Upper lobe of right lung (tissue), 1 donor: ENCODE measurements at places on chromosomes 1 and 21. TPM values are rescaled to one million over a fixed set of nuclear protein-coding genes. Genes with fewer than 3 reads are reported as not detected.

KCNK2 gene
- 0.26 TPM for total RNA-seq

OBSCN gene
- total RNA-seq: 39.4 TPM

RPTN gene
- total RNA-seq: not detected

AHCTF1 gene
- 28.8 TPM for total RNA-seq

OR2T29 gene
- total RNA-seq: not detected

SPRR2A gene
- total RNA-seq: not detected

CYP4A22 gene
- not detected for total RNA-seq

CHI3L1 gene
- total RNA-seq: 85.1 TPM

MRPL55 gene
- total RNA-seq: 39.9 TPM

SPRR1B gene
- not detected for total RNA-seq

TRABD2B gene
- 1.2 TPM for total RNA-seq

C1QTNF12 gene
- total RNA-seq: 2.6 TPM

CLCA1 gene
- total RNA-seq: not detected

LCE6A gene
- not detected for total RNA-seq

FBLIM1 gene
- 39.0 TPM for total RNA-seq

FABP3 gene
- 63.6 TPM for total RNA-seq

REN gene
- 0.81 TPM for total RNA-seq

GRCh38 chr1:92317836-92318493, 19.1 kb downstream of the RPAP2 start:
- no peak for DNase-seq

GRCh38 chr1:24696041-24696755, 49.0 kb upstream of the CLIC4 start:
- DNase-seq: no peak

DNA sequence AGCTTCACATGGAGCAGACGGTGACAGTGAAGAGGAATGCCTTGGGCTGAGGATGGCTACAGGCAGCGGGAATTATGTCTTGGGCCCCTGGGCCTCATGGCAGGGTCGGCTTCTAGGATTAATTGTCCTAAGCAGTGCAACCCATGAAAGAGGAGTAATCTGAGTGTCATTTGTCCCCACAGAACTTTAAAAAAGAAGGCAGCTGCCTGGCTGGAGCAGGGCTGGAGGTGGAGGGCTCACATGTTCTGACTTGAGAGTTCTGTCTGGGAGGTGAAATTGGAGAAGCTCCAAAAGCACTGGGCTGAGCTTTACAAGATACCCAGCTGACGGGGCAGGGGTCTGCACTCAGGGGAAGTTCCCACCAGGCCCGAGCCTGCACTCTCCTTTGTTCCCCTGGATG, 22.6 kb downstream of the CACNA1S start:
- no peak for DNase-seq

DNA sequence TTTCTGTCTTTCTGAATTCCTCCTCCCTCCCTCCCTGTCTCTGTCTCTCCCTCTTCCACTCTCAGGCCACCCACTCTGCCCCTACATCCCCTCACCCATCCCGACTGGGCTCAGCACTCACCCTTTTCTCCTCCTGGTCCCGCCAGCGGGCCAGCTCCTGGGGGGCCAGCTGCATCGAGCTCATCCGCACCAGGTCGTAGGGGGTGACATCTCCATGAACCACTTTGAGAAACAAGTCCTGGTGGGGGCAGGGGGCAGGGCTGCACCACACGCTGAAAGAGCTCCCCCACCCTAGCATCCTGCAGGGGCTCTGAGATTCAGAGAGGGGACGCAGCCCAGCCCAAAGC, 17.8 kb downstream of the SPOCD1 start:
- DNase-seq: no peak

- DNase-seq: no peak
Measured at GRCh38 chr1:228853191-228853590, 117.9 kb downstream of the RHOU start.

- no peak for DNase-seq
Measured at GRCh38 chr1:64540265-64540791, 70.4 kb downstream of the CACHD1 start.

- peak; percentile 72 for DNase-seq
Measured at GRCh38 chr1:201539561-201540431, 869 bp downstream of the NAV1 start.

DNA sequence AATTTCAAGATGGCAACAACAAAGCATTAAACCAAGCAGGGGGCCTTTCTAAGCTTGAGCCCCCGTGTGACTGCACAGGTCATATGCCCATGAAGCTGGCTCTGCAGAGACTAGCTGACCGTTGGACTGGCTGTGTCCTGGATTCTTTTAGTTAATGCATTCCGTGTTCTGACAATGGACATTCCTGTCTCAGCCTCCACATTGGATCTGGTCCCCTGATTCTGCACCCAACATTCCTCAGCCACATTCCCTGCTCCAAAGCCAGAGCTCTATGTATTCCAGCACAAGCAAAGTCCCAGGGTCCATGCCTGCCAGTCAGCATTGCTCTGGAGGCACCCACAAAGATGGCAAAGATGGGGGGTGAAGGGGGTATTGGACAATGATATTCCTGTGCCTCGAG, 5.1 kb upstream of the NAV1 start:
- DNase-seq: no peak

- no peak for DNase-seq
Measured at GRCh38 chr1:39825432-39825941, 36.8 kb upstream of the BMP8B start.

- no peak for DNase-seq
Measured at GRCh38 chr1:34697818-34698217, 57.0 kb upstream of the GJB5 start.

GRCh38 chr1:166484471-166484870, 317.7 kb upstream of the FAM78B start:
- DNase-seq: no peak

GRCh38 chr1:7095343-7095964, 310.2 kb downstream of the CAMTA1 start:
- DNase-seq: no peak

DNA sequence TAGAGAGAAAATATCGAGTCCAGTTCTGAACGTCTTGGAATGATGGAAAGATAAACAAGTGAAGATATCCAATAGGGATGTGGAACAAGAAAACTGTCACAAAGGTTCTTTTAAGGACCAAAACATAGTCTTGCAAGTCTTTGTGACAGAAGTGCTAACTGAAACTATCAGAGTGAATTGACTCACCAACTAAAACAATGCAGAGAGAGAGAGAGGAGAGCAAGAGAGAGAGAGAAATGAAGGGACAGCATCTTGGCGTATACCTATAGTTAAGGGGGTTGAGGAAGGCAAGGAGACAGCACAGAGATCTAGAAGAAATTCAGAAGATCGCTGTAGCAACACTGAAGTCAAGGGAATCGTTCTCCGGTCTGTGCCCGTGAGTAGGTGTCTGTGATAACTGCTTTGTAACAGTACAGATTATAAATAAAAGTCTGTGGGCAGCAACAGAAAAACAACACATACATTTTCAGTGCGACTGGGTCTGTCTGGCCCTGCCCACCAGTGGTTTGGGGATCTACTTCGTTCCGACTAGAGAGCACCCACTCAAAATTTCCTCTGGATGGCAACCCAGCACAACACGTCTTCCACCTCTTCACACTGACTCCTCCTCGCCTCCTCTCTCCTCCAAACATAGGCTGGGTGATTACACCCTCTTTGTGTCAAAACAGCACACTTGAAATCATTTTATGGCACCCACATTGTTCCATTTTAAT, 4.8 kb upstream of the COA6 start:
- DNase-seq: no peak

GRCh38 chr1:47418681-47419325, 2.7 kb downstream of the FOXE3 start:
- no peak for DNase-seq

DNA sequence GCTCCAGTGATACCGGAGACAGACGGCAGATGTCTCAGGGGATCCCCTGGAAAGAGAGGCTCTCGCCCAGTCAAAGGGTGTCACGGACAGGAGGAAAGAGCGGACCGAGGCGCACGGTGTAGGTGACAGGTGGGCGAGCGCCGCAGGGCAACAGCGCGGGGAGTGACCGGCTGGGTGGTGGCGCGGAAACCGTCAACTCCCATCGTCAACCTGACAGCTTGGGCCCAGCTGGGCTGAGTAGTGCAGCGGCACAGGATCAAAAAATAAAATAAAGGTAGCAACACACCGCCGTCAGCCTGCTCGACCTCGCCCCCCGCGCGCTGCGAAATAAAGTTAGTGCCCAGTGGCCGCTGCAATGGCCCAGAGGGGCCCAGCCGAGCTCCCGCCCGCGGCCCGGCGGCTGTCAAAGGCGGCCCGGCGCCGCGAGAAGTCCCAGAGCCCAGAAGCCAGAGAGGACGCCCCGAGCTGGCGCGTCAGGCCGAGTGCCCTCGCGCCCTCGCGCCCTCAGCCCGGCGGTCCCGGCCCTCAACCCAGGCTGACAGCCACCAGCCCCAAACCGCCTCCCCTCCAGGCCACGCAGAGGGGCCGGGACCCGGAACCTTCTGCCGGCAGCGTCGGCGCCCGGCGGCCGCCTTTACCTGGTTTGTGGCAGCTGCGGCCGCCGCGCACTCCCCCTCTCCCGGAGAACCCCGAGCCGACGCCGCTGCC, at the start of gene LYST:
Gene LYST (minus strand): TSS at position 702 of the 708 bp plus-strand sequence. CDS start 36,489 bp downstream, outside the sequence.
- DNase-seq: peak; percentile 80

GRCh38 chr21:37937668-37938067, 21.4 kb upstream of the KCNJ6 start:
- no peak for DNase-seq

DNA sequence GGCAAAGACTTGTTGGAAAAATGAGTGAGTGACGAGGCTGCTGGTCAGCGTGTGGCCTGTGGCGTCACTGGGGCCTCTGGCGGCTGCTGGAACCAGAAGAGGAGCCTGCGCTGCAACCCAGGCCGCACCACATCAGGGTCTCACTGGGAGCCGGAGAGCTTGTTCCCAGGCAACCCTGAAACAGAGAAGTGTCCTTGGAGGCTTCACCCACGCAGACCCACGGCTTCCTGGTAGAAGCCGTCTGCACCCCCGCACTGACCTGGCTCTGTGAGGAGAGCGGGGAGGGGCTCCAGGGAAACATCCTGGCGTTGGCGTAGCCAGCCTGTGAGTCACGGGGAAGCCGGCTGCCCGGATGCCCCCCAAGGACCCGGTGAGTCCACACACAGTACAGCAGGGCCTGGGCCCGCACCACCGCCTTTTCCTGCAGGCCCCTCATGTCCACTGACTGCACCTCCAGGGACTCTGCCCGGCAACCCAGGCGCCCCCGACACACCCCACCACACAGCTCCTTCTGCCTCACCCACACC, 57.4 kb downstream of the COL6A1 start:
- DNase-seq: peak; percentile 70

GRCh38 chr1:229133811-229134210, 137.1 kb upstream of the RAB4A start:
- DNase-seq: no peak

- DNase-seq: no peak
Measured at GRCh38 chr1:61358770-61359455, 276.6 kb downstream of the NFIA start.

GRCh38 chr1:106675558-106675957, 380.9 kb upstream of the PRMT6 start:
- no peak for DNase-seq

- DNase-seq: no peak
Measured at GRCh38 chr1:235226933-235227332, 65.9 kb upstream of the RBM34 start.

- DNase-seq: no peak
Measured at GRCh38 chr1:198040880-198041279, 115.9 kb upstream of the NEK7 start.

GRCh38 chr1:214427871-214428277, 123.5 kb downstream of the PTPN14 start:
- DNase-seq: no peak

- DNase-seq: no peak
Measured at GRCh38 chr1:153958961-153959260, 499 bp upstream of the CRTC2 start.

GRCh38 chr21:41957991-41958766, 4.4 kb upstream of the C2CD2 start:
- DNase-seq: no peak

DNA sequence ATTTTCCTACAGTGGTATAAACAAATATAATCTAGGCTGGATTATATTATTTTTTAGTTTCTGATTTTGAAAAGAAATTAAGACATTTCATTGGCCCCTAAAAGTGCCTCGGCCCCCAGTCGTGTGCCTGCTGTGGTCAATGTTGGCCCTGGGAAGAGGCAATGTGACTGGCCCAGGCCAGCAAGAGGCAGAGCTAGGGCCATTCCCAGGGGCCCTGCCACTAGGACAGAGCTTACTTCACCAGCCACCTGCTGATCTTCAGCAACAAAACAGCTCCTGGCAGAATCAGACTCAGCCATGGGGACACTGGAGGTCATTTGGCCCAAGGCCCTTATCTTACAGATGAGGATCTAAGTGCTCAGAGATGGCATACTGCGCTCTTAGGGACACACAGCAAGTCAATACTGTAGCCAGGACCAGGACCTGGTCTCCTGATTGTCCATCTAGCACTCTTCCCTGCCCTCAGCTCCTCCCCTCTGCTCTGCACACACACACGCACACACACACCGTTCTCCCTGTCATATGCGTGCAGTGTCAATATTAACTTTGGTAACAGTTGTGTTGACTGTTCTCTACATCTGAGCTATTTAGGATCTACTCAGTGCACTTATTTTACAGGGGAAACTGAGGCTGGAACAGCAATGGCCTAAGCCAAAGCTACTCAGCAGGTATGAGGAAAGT, 16.6 kb upstream of the KLHDC7A start:
- DNase-seq: no peak

- no peak for DNase-seq
Measured at GRCh38 chr1:39508857-39509305, 17.4 kb downstream of the BMP8A start.

DNA sequence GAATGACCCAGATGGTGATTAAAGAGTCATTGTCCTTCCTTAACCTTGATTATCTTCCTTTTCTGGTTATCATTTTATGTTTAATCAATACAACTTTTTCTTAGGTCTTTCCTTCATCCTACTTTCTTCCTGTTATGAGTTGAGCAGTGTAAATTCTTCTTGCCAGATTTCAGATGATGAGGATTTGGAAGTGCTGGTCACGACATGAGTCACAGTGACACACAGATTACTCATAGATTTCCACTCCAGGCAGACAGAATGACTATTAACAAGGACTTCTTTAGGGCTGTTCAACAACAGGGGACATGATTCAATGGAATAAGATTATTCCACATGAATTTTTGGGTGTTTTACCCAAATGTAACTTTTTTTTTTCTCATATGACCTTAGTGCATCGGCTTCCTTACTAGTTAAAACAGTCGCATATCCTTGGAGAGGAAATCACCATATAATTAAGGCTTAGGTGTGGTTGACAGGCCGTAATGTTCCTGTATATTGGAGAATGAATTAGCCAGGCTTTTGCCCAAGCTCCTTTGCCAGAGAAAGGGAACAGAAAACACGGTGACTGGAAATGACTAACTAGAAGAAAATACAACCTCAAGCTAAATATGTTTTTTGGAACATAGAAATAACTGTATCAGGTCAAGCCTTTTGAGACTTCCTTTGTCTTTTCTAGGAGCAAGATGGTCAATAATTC, 44.2 kb downstream of the PRRX1 start:
- no peak for DNase-seq

GRCh38 chr1:106978477-106979322, 77.8 kb upstream of the PRMT6 start:
- DNase-seq: no peak
